ENCODE measurements at places on chromosomes 16 and 17.

GRCh38 chr16:19776147-19776546 is 58.1 kb downstream of the IQCK start:
- DNase-seq: no peak

DNA sequence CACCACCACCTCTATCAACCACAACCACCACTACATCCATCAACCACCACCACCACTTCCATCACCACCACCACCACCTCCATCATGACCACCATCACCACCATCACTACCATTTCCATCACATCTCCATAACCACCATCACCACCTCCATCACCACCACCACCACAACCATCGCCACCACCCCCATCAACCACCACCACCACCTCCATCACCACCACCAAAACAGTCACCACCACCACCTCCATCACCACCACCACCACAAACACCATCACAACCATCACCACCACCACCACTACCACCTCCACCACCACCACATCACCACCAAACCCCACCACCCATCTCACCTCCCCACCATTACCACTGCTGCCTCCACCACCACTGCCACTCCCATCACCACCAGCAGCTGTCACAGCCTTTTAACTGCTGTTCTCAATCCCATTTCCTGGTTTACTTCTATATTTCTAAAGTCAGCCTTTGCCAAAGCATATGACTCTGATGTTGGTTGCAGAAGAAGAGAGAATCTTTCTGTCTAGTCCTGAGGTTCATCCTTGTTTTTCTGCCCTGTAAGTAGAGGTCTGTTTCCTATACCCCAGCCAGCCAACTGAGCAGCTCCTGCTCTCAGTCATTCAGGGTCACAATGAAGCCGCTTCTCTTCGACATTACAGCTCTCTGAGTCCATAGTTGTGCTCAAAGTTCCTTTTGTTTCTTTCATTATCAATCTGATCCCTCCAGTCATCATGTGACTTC is 14.0 kb downstream of the MARCHF10 start:
- no peak for DNase-seq

GRCh38 chr16:11383481-11384183 is 38.4 kb downstream of the RMI2 start:
- no peak for DNase-seq

DNA sequence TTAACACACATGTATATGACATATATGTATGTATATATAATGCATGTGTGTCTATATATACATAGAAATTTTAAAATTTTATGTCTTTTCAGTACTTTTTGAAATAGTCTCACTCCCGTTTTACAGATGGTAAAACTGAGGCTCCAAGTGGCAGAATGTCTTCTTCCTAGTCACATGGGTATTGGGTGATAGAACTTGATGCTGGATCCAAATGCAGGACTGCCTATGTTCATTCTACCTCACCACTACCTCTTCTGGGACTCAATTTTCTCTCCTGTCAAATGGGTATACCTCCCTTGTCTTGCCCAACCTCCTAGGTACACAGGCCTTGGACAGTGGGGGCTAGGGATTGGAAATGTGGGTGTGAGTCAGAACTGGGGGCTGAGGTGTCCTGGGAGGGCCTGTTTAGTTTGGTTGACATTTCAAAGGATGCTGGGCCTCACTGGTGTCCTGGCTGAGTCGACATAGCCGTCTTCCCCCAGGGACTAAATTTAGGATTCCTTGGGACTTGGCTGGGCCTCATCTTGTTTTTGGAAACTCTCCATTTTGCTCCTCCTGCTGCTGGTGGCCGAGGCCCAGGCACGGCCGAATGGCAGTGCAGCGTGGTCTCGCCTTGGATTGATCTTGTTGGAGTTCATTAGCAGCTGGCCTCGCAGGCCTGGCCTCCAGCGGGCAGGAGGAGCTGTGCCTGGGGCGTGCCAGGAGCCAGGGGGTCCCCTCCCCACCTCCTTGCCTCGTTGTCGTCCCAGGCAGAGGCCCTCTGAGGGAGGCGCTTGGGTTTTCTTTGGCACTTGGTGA is 25.9 kb downstream of the NKD1 start:
- no peak for DNase-seq

DNA sequence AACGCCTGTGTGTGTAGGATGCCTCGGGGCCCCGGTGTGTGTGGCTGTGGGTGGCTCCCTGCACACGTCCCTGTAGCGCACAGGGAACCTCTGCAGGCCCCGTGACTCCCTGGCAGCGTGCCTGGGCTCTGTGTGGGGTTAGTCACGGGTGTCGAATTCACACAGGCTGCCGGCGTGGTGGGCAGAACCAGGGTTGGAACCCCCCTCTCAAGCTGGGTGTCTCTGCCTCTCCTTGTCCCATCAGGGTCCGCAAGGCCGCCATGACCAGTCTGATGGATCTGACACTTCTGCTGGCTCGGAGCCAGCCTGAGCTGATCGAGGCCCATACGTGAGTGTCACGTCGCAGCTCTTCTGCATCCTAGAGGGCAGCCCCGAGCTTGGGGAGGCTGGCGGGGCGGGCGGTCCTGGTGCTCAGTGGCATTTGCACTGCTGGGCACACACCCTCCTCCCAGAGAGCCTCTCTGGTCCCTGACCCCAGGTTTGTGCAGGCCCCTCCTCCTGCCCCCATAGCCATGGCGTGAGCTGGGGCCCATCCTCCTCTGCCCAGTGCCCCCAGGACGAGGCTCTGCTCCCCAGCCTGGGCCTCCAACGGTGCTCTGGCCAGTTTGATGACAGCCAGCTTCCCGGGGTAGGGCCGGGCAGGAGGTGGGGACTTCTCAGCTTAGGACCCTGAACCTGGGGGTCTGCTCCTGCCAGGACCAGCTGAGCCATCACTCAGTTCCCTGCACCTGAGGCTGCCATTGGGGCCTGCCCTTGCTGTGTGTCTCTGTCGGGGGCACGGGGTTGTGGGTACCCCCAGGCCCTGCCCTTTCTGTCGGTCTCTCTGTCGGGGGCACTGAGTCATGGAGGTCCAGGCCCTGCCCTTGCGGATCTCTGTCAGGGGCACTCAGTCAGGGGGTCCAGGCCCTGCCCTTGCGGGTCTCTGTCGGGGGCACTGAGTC is 88.1 kb upstream of the ZNF750 start:
- no peak for DNase-seq

Measured in activated gamma-delta T cell treated with anti-CD3 and anti-CD28 coated beads, Interleukin-2, amount 50 U/mL, for 16 hours (primary cell).